ENCODE measurements at places on chromosomes 5 and 9.

- no peaks in the 10 kb centered on the region for H3K4me1 ChIP-seq
- peaks cover 7% of the 10 kb centered on the region for H3K27me3 ChIP-seq
- no peak overlapping the region for H3K4me3 ChIP-seq
Measured at GRCh38 chr9:138112791-138113600, 235.4 kb downstream of the CACNA1B start.

DNA sequence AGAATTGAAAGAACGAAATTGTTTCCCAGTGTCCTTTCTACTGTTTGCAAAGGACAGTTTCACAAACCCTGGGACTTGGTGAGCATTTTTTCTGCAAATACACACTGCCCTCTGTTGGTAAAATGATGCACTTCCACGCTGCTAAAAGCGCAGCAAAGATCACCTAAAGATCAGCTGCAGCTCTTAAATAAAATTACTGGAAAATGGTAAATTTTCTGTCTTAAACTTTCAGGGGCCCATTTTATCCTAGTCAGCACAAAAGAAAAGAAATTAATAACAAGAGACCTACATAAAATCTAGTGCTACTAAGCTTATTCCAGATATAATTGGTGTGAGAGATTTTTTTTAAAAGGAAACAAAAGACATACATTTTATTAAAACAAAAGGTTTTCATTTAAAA, 566.0 kb downstream of the CAAP1 start:
- no peak overlapping the region for H3K4me3 ChIP-seq
- no peaks in the 10 kb centered on the region for H3K4me1 ChIP-seq
- no peak overlapping the region for H3K27ac ChIP-seq
- DNase-seq, result no peak

DNA sequence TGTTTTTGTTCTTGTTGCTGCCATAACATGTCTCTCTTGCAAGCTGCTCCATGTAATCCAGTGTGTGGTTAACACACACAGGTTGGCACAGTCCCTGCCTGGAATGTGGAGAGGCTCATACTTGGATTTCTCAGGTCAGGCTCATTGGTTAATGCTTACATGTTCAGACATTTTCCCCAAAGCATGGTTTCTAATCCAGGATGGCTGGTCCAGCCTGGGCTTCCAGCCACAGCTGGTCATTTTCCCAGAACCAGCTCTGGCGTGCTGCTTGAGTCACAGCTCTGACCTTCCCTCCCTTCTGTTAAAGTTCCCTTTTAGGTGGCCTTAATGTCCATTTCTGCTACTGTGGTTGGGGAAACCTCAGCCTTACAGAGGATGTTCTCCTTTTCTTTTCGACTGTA, 294.3 kb downstream of the TAF11L14 start:
- no peaks in the 10 kb centered on the region for H3K27me3 ChIP-seq
- no peak for DNase-seq
- H3K27ac ChIP-seq, result no peak overlapping the region

DNA sequence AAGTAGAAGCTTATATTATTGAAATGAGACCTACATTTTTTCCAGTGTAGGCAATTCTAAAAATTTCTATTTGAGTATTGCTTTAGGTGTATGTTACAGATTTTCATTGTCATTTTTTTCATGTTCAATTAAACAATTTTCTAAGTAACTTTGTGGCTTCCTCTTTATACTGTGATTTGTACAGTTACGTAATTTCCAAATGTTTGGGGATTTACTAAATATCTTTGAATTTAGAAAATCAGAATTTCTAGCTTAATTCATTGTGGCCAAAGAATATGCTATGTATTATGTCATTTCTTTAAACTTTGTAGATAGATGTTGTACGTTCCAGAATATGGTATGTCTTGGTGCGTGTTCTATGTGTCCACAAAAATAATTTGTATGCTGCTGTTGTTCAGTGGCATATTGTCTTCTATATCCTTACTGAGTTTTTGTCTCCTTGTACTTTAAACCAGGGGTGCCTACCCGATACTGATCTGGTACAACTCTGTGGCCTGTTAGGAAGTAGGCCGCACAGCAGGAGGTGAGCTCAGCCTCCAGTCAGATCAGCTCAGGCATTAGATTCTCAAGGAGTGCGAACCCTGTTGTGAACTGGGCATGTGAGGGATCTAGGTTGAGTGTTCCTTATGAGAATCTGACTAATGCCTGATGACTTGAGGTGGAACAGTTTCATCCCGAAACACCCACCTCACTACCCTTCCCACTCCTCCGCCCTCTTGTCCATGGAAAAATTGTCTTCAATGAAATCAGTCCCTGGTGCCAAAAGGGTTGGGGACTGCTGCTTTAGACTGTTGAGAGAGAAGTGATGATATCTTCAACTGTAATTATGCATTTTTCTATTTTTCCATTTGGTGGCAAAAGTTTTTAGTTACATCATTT, 63.5 kb downstream of the UBE2R2 start:
- no peaks in the 10 kb centered on the region for H3K36me3 ChIP-seq
- DNase-seq, result no peak
- H3K27ac ChIP-seq, result no peak overlapping the region
- no peak overlapping the region for H3K4me3 ChIP-seq
- no peaks in the 10 kb centered on the region for H3K27me3 ChIP-seq

DNA sequence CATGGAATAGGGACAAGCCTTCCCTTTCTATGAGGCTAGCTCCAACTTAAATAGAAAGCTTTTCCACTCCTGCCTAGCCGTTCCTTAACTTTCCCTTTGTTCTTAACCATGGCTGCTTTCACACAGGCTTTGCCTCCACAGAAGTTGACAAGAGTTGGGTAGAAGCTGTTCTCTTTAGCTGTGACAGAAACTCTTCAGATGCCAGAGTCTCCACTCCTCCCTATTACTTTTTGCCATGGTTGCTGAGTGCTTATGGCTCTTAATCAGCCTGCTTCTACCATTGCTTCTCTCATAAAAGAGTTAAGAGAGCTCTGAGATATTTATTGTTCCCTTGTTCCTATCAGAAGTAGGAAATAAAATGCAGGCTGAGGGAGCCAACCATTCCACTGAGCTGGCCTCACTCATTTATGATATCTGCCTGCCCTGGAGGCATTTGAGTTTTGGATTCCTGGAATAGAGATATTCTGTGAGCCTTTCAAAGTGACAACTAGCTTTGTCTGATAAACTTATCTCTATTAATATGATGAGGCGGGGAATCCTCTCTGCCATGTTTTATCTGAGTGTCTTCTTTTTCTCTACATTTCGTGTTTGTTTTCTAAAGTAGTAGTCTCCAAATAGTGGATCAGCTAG, 162.6 kb downstream of the DMAC1 start:
- no peaks in the 10 kb centered on the region for H3K27me3 ChIP-seq
- H3K4me1 ChIP-seq, result no peaks in the 10 kb centered on the region
- DNase-seq, result no peak
- no peak overlapping the region for H3K4me3 ChIP-seq
- no peaks in the 10 kb centered on the region for H3K36me3 ChIP-seq

All from suprapubic skin (tissue), 4 donors.